ENCODE measurements at places on chromosomes 12 and 14. TPM values are rescaled to one million over a fixed set of nuclear protein-coding genes. Genes with fewer than 3 reads are reported as not detected.

DNA sequence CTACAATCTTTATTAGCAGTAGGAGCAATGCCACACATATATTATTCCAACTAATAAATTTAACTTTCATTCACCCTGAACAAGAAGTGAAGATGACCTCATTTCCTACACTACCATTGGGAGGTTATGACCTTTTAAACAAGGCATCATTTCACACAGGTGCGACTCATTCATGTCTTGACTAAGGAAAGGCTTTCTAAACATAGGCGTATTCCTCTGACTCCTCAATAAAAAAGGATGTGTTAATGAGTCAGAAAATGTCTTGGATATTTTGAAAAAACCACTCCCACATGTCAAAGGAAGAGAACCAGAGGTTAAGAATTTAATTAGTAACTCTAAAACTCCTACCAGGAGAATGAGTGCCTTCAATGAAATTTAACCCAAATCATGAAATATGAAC is 115.2 kb downstream of the PRICKLE1 start:
- no peak for DNase-seq
- H3K4me3 ChIP-seq: no peak overlapping the region
- H3K4me1 ChIP-seq: no peaks in the 10 kb centered on the region
- H3K27ac ChIP-seq: no peak overlapping the region

DNA sequence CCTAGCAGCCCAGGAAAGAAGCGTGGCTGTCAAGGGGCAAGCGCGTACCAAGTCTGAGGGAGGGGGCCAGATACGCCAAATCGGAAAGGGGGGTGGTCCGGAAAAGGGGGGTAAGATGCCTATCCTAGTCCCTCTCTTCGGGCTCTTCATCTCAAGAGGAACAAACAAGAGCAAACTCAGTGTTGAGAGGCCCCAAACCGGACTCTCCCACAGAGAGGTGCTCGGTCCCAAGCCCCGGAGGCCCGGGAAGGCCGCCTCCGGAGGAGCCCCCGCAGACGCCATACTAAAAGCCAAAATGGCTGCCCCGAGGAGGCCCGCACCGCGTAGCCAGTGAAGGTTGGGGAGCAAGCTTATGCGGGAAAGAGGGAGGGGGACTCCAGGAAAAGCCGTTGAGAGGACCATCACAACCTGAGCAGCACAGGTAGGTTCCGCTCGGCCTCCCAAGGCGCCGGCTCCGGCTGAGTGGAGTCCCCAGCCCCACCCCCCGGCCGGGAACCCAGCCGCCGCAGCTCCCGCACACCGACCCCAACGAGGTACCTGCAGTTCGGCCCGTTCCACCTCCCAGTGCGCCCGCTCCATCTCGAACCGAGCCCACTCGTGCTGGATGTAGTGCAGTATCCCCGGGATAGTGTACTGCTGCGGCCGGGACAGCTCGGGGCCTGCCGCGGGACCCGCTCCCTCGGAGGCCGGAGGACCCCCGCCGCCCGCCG is at the start of gene AP4S1:
Gene AP4S1, plus strand, starts transcription at position 283 of the 710 bp plus-strand sequence. CDS start 40,548 bp downstream, outside the sequence.
- H3K27me3 ChIP-seq: no peaks in the 10 kb centered on the region
- no peak for DNase-seq
- H3K4me3 ChIP-seq: peak within 1 kb of the TSS; percentile 98
- no peaks in the 10 kb centered on the region for H3K36me3 ChIP-seq
- H3K4me1 ChIP-seq: no peaks in the 10 kb centered on the region

DNA sequence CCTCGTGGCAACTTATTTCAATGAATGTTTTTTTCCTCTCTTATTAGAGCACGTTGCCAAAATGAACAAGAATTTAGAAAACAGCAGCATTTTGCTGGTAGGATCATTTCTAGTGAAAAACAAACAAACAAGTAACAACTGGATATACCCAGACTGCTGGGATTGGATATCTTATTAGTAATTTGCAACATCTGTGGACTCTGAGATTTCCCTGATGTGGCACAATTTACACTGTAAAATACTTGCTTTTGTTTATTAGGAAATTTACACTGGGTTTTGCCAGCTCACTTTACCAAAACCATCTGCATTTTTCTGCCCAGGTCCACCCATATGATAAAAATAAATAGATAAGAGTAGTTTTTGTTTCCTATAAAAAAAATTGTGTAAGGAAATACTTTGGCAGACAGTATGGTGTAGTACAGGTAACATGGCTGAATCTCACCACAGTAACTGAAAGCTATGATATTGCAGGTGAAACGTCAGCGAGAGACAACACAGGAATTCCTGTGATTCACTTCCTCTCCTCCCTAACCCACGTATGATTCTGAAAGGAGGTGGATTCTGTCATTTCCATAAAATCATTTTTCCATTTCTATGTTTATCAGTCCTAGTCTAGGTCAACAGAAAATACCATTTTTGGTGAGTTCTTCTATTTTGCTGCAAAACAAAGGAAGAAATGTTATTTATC is 176.2 kb upstream of the NOVA1 start:
- no peak overlapping the region for H3K27ac ChIP-seq
- H3K4me1 ChIP-seq: no peaks in the 10 kb centered on the region
- H3K4me3 ChIP-seq: no peak overlapping the region
- no peak for DNase-seq
- no peaks in the 10 kb centered on the region for H3K36me3 ChIP-seq
- H3K27me3 ChIP-seq: no peaks in the 10 kb centered on the region

DNA sequence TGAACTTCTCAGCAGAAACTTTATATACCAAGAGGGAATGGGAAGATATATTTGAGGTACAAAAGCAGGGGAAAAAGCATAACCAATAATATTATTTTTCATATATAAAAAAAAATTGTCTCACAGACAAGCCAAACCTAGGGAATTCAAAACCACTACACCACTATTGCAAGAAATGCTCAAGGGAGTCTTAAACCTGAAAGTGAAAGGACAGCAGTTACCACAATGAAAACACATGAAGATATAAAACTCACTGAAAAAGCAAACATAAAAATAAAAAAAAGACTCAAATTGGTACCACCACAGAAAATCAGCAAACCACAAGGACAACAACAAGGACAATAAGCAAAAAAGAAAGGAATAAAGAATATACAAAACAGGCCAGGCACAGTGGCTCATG is 131.9 kb downstream of the CEP128 start:
- H3K36me3 ChIP-seq: no peaks in the 10 kb centered on the region
- no peaks in the 10 kb centered on the region for H3K4me1 ChIP-seq
- no peak overlapping the region for H3K27ac ChIP-seq
- no peak overlapping the region for H3K4me3 ChIP-seq
- no peak for DNase-seq
- no peaks in the 10 kb centered on the region for H3K27me3 ChIP-seq

- H3K4me3 ChIP-seq: no peak overlapping the region
- H3K36me3 ChIP-seq: no peaks in the 10 kb centered on the region
- H3K4me1 ChIP-seq: no peaks in the 10 kb centered on the region
- no peak for DNase-seq
Measured at GRCh38 chr12:126295652-126296051, 1230.4 kb downstream of the AACS start.

- H3K36me3 ChIP-seq: no peaks in the 10 kb centered on the region
- H3K27ac ChIP-seq: no peak overlapping the region
- no peaks in the 10 kb centered on the region for H3K27me3 ChIP-seq
- no peak for DNase-seq
- H3K4me3 ChIP-seq: no peak overlapping the region
- H3K4me1 ChIP-seq: no peaks in the 10 kb centered on the region
Measured at GRCh38 chr14:58805605-58806409, 168.0 kb downstream of the DACT1 start.

GRCh38 chr12:119998471-119999245 is 9.6 kb downstream of the BICDL1 start:
- no peaks in the 10 kb centered on the region for H3K4me1 ChIP-seq
- H3K4me3 ChIP-seq: no peak overlapping the region
- no peak for DNase-seq

DNA sequence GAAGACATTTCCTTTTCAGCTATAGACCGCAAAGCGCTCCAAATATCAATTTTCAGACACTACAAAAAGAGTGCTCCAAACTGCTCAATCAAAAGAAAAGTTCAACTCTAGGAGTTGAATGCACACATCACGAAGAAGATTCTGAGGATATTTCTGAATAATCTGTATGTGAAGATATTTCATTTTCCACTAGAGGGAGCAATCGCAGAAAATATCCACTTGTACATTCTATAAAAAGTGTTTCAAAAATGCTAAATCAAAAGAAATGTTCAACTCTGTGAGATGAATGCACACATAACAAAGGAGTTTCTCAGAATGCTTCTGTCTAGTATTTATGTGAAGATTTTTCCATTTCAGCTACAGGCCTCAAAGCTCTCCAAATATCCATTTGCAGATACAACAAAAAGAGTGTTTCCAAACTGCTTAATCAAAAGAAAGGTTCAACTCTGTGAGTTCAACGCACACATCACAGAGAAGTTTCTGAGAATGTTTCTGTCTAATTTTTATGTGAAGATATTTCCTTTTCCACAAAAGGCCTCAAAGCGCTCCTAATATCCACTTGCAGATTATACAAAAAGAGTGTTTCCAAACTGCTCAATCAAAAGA is 643.8 kb upstream of the ALG10B start:
- DNase-seq: no peak
- H3K4me3 ChIP-seq: no peak overlapping the region
- no peaks in the 10 kb centered on the region for H3K27me3 ChIP-seq
- H3K27ac ChIP-seq: no peak overlapping the region

GRCh38 chr12:39309516-39309915 is 133.4 kb downstream of the KIF21A start:
- H3K27me3 ChIP-seq: no peaks in the 10 kb centered on the region
- H3K4me3 ChIP-seq: no peak overlapping the region
- no peaks in the 10 kb centered on the region for H3K4me1 ChIP-seq

DNA sequence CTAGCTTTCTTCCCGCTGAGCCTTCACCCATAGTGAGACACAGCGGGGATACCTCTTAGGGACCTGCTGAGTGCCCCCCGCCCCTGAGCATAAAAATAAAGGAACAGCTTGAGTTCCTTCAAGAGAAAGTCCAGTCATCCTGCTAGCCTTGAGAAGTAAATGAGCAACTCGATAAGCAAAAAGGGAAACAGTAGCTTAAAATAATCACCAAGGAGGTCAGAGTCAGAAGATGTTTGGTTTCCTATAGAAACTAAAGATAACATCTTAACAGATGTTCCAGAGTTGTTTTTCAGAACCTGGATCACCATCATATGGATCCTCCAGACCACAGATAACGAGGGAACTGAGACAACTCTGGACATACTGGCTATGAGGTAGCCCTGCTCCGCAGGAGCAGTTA is 94.0 kb downstream of the BCAT1 start:
- H3K4me3 ChIP-seq: no peak overlapping the region
- H3K4me1 ChIP-seq: no peaks in the 10 kb centered on the region
- no peaks in the 10 kb centered on the region for H3K27me3 ChIP-seq
- no peaks in the 10 kb centered on the region for H3K36me3 ChIP-seq
- peak overlapping the region; percentile 16 for H3K27ac ChIP-seq

DNA sequence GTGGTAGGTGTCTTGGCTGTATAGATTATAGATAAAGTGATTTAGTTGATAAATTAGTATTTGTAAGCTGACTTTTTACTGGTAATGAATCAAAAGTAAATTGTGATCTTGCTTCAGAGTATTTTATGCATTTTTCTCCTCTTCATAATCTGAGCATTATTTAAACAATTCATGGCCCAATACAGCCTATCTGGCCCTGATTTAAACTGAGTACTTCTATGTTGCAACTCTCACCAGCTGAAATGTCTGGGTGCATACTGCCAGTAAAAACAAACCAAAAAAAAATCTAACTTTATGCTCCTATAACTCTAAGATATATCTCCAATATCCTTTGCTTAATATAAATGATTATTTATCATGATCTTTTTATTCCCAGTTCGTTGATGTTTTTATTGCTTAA is 86.6 kb downstream of the MIA2 start:
- no peaks in the 10 kb centered on the region for H3K27me3 ChIP-seq
- no peaks in the 10 kb centered on the region for H3K4me1 ChIP-seq
- no peak overlapping the region for H3K4me3 ChIP-seq
- H3K36me3 ChIP-seq: peaks cover 24% of the 10 kb centered on the region

DNA sequence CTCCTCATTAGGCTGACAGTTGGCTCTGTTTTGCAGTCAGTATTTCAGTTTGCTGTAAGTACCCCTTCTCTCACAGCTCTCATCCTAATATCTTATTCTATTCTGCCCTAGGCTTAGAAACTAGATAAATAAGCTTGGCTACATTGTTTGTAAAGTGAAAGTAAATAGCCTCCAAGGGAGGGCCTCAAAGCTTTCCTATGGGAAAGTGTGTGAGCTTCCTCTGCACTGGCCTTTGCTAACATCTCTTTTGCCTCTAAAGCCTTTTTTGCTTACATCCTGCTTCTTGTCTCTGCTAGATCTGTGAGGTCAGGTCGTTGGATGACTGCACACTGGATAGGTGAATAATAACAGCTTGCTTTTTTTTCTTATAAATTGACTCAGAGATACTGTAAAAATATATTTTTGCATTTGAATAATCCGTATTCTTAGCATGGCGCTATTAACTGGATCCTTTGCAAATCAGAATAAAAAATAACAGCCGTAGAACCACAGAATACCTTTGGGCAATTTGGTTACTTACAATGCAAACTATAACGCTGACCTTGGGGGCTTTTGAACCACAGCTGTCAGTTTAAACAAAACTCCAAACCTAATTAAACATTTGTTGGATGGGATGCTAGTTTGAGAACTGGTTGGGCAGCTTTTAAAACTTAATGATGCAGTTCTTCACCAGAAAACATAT is 55.1 kb downstream of the TTC6 start:
- H3K36me3 ChIP-seq: no peaks in the 10 kb centered on the region
- no peak overlapping the region for H3K27ac ChIP-seq

GRCh38 chr12:48788854-48789775 is at the start of gene ADCY6:
TSS of gene ADCY6 (minus strand) at chr12:48789089. CDS start at chr12:48783434, 5,655 bp downstream.
- H3K27me3 ChIP-seq: no peaks in the 10 kb centered on the region
- peaks cover 7% of the 10 kb centered on the region for H3K4me1 ChIP-seq
- peak within 1 kb of the TSS; percentile 97 for H3K4me3 ChIP-seq
- DNase-seq: no peak

DNA sequence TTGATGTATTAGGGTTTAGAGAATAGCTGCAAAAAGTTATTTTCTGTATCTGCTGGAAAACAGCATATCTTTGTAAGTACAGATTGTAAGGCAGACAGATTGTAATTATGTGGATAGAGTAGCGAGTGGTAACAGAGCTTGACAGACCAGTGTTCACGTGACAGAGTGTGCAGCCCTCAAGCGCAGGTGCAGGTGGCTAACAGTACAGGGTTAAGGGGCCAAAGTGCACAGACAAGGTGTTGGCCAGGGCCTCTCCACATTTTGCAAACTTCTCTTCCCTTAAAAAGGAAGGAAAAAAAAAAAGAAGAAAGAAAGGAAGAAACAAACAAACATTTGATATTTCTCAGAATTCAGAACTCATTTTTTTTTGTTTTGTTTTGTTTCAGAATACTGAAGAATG is 25.2 kb upstream of the KLHL42 start:
- no peaks in the 10 kb centered on the region for H3K27me3 ChIP-seq
- no peak for DNase-seq
- no peak overlapping the region for H3K4me3 ChIP-seq
- no peaks in the 10 kb centered on the region for H3K4me1 ChIP-seq

- no peaks in the 10 kb centered on the region for H3K27me3 ChIP-seq
- H3K4me1 ChIP-seq: peaks cover 4% of the 10 kb centered on the region
- DNase-seq: no peak
- H3K27ac ChIP-seq: peak overlapping the region; percentile 36
Measured at GRCh38 chr12:41930866-41931437, 213.7 kb downstream of the GXYLT1 start.

ADGRD1 gene
- total RNA-seq: 46.9 TPM

Measured in ascending aorta (tissue), 2 donors.